ENCODE measurements at places on chromosomes 4 and X.

- no peak for DNase-seq
These were observed 1233.1 kb downstream of the C4orf33 start for GRCh38 chr4:130329036-130329435.

- no peak for DNase-seq
These were observed 425.1 kb downstream of the RAB28 start for GRCh38 chr4:13059019-13059418.

GRCh38 chrX:130419263-130419662 is 17.5 kb downstream of the RBMX2 start:
- DNase-seq = no peak

DNA sequence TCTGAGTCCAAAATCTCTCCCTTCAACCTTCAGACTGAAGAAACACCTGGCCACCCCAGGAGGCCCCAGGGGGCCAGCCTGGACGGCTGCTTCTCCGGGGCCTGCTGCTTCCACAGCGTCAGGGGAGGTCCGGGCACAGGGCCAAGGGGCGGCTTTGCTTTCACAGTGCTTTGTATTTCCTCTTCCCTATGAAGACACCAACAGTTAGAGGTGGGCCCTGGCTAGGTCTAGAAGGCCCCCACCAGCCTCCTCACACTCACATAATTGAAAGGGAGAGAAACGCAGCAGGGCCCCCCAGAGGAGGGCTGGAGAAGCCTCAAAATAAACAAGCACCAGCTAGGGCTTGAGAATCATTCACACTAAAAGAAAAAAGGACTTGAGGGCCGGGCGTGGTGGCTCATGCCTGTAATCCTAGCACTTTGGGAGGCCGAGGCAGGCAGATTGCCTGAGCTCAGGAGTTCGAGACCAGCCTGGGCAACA is 17.8 kb downstream of the SCD5 start:
- peak; percentile 83 for DNase-seq

DNA sequence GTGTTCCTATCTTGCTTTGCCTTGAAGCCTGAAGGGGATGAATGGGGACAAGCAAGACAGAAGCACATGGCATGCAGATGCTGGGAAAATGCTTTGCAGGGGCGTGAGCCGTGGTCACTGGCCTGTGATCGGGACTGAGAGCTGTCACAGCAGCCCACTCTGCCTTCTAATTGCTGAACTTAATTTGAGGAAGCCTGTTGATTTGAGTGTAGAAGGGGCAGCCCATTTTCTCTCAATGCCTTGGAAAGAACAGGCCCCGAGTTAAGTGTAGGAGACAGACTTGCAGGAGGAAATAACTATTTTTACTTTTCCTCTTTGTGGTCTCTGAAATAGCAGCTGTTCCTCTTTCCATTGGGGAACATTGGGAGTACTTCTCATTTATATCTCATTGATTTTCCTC is 26.1 kb upstream of the TBC1D1 start:
- no peak for DNase-seq

GRCh38 chrX:154411981-154412340 is 622 bp downstream of the TAFAZZIN start:
- no peak for DNase-seq

DNA sequence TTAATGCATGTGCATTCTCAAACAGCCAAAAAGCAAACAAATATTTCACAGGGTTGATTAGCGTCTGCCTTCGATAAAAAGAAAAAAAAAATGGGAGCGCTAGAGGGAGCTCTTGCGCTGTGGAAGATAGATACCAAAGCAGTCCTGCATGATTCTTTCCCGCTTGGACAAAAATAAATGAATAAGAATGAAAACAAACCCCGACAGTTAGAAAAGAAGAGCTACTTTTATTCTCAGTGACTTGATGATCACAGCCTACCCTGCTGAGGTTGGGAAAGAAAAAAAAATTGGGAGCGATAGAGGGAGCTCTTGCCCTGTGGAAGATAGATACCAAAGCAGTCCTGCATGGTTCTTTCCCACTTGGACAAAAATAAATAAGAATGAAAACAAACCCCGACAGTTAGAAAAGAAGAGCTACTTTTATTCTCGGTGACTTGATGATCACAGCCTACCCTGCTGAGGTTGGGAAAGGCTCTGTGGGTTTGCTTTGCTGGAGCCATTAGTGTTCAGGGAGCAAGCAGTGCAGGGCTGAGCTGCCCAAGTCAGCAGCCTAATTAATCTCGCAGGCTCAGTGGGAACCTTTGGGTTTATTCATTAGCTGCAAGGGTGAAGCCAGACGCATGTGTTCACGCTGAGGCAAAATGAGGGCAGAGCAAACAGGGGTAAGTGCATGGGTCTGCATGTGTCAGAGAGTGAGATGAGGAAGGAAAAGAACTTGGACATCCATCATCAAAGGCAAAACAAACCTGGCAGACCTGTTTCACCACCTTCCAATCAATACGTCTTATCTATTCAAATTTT is 249.3 kb upstream of the PRKX start:
- no peak for DNase-seq

DNA sequence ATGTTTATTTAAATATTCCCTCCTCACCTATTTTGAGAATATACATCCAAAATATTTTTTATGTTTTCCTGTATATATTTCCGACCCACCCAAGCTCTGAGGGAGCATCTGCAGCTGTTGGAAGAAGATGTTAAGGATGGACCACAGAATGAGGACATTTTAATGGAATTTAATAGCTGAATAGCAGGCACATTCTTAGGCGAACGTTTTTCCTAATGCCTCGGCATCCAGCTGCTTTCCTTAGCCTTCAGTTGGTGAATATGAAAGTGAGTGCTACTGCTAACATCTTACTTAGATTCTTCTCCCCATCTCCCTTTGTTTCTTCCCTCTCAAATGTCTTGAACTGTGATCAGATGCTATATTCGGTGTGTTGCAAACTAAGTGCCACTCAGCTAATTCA is 158.0 kb upstream of the CTSO start:
- no peak for DNase-seq

DNA sequence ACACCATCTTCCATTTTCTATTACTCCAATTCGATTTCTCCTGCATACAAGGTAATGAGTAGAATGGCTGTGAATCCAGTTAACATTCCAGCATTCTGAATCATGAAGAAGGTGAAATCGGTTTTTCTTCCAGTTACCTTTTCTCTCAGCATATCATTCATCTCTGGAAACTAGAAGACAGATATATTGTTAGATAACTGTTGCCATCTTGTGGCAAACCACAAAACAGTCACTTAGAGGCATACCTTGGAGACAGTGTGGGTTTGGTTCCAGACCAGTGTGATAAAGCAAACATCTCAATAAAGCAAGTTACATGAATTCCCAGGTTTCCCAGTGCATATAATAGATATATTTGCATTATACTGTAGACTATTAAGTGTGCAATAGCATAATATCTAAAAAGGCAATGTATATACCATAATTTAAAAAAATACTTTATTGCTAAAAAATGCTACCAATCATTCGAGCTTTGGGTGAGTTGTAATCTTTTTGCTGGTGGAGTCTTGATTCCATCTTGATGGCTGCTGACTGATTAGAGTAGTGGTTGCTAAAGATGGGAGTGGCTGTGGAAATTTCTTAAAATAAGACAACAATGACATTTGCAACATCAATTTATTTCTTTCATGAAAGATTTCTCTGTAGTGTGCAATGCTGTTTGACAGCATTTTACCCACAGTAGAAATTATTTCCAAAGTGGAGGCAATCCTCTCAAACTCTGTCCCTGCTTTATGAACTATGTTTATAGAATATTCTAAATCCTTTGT is 82.1 kb downstream of the SLC39A8 start:
- DNase-seq = peak; percentile 12

- no peak for DNase-seq
These were observed 102.1 kb upstream of the AP1S2 start for GRCh38 chrX:15956681-15957080.

DNA sequence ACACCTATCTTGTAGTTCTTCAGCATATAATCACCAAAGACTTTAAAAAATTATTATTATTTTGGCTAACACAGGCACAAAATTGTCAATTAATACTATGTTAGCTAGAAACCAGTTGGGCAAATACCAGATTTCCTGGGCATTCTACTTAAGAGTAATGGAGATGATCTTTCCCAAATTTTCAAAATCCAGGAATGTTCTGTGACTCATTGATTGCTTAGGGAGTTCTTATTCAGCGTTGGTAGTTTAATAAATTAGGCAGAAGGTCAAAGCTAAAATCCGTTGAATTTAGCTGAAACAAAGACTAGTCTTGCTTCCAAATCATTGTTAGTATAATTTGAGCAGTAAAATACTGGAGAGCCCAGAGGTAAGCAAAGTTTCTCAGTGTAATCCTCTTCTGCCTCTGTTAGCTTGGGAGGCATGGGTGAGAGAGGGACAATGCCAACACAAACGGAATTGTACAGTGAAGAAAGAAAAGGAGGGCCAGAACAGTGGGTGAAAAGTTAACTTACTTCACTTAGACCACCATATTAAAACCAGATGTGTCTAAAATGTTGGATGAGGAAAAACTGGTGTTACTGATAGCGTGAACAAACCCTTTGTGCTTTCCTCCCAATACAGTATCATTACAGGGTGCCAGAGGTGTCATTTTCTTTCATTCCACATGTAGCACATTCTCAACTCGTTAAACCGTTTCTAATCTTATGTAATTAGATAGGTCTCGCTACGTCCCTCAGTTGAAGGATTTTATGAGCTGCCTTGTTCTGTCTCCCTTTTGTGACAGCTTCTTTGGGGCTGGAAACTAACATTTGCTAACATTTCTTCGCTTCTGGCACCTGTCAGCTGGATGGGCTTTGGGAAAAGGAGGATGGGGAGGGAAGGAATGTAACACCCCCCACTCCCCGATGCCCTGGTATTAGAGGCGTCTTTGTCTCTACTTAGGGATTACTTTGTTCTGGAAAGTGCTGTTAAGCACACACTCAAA is 87.4 kb upstream of the CITED1 start:
- DNase-seq = no peak

DNA sequence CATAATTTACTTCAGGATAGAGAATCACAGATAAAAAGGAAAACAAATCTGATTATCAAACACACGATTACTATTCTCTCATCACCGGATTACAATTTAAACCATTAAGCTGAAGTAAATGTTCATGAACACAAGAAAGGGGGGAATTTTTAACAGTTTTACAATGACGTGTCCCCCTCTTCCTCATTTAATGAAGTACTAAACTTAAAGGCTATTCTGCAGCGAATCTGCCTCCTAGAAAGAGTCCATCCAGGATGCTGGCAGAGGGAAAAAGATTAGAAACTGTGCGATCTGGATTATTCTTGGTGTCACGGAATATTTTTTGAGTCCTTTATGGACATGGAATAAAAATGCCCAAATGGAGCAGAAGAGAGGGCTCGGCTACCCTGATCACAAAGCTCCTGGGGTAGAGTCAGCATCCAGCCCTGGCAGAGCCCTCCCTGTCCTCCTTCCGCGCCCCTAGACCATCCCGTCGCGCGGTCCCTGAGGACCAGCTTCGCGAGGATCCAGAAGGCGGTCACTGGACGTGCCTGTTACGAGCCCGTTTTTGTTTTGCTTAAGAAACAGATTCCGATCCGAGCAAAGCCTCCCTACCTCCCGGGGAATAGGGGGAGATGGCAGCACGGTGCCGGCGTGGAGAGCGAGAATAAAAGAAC is 1.2 kb downstream of the ELF2 start:
- no peak for DNase-seq

- DNase-seq = no peak
These were observed 118.6 kb upstream of the BEND4 start for GRCh38 chr4:42271096-42271495.

DNA sequence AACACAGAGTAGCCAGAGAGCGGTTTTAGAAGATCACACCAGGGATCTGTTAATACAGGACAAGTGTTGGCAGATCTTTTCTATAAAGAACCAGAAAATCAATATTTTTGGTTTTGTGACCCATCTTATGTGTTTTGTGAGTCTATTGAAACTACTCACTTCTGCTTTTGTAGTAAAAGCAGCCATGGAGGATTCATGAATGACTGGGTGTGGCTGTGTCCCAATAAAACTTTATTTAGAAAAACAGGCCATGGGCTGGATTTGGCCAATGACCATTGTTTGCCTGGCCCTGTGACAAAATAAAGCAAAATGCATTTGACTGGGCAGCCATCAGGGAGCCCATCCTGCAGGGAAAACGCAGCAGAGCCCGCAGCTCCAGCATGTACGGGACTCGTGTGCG is 99.9 kb upstream of the ADRA2C start:
- DNase-seq = no peak

GRCh38 chr4:54140287-54140686 is 40.3 kb downstream of the GSX2 start:
- DNase-seq = no peak

- DNase-seq = no peak
These were observed 239.9 kb downstream of the MAML3 start for GRCh38 chr4:139913995-139914598.

GRCh38 chr4:2761035-2761923 is 5.1 kb upstream of the TNIP2 start:
- DNase-seq = no peak

DNA sequence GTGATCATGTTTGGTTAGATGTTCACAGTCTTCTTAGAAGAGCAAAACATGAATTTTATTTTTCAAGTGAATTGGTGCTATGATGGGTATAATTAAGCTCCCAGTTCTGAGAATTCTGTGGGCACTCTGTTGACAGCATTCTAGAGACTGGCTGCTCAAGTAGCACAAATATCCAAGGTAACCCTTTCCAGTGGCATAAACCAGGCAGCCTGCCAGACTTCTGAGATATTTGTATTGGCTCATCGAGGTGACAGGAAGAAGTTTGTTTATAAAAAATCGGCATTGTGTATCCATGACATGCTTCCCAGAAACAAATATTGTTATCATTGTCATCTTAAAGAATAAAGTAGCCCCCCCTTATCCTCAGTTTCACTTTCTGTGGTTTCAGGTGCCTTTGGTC is 28.3 kb downstream of the LANCL3 start:
- peak; percentile 65 for DNase-seq
